ENCODE measurements at places on chromosomes 7 and 10.
A peak's percentile ranks its signal among the peaks of the same experiment; 100 is the strongest.

- no peak overlapping the region for H3K27ac ChIP-seq
- no peaks in the 10 kb centered on the region for H3K4me1 ChIP-seq
- H3K27me3 ChIP-seq: peaks cover 7% of the 10 kb centered on the region
- no peaks in the 10 kb centered on the region for H3K36me3 ChIP-seq
- no peak for DNase-seq
- no peak overlapping the region for H3K4me3 ChIP-seq
Observed at GRCh38 chr10:123703195-123703790, 37.1 kb downstream of the GPR26 start.

DNA sequence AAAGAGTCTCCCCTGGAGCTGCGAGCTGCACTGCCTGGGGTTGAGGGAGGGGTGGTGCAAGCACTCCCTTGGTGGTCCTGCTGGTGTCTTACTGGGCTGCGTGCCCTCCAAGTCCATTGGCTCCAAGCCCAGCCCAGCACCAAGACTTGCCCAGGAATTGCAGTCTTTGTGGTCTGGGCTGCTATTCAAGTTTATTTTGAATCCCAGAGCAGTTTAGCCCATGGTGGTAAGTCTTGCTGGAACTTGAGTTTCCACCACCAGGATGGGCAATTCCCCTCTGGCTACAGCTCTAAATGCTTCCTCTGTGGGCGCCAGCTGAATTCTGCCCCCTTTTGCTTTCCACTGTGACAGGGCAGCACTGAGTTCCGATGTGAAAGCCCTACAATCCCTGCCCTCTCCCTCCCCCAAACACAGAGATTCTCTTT is 25.1 kb downstream of the GALNT11 start:
- no peaks in the 10 kb centered on the region for H3K27me3 ChIP-seq
- no peak for DNase-seq
- H3K27ac ChIP-seq: no peak overlapping the region
- no peak overlapping the region for H3K4me3 ChIP-seq
- H3K4me1 ChIP-seq: peaks cover 25% of the 10 kb centered on the region

DNA sequence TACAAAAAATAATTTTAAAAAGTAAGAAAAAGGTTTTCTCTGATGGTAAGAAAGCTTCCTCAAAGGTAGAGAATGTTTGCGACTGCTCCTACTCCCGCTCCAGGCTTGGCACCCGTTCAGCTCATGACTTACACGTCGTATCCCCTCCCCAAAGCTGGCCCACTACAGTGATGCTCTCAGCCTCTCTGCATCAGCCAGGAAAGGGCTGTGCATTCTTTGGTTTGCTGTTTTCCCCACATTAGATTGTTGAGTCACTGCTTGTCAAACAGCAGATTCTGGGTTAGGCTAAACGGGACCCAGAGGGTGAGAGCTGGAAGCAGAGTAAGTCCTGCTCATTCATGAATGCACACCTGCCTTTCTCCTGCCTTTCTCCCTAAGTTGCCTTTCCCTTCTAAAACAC is 54.7 kb upstream of the NMT2 start:
- H3K36me3 ChIP-seq: peaks cover 8% of the 10 kb centered on the region
- no peak overlapping the region for H3K27ac ChIP-seq
- no peak for DNase-seq
- no peaks in the 10 kb centered on the region for H3K4me1 ChIP-seq

- peaks cover 7% of the 10 kb centered on the region for H3K27me3 ChIP-seq
- DNase-seq: no peak
- H3K27ac ChIP-seq: no peak overlapping the region
- H3K36me3 ChIP-seq: no peaks in the 10 kb centered on the region
- no peaks in the 10 kb centered on the region for H3K4me1 ChIP-seq
Observed at GRCh38 chr7:21084286-21084685, 297.6 kb upstream of the SP8 start.

- H3K4me1 ChIP-seq: peaks cover 28% of the 10 kb centered on the region
- H3K27ac ChIP-seq: peak overlapping the region; percentile 57
- no peak for DNase-seq
- peaks cover 2% of the 10 kb centered on the region for H3K36me3 ChIP-seq
- H3K4me3 ChIP-seq: no peak overlapping the region
Observed at GRCh38 chr7:158842486-158842885, 13.2 kb upstream of the ESYT2 start.

DNA sequence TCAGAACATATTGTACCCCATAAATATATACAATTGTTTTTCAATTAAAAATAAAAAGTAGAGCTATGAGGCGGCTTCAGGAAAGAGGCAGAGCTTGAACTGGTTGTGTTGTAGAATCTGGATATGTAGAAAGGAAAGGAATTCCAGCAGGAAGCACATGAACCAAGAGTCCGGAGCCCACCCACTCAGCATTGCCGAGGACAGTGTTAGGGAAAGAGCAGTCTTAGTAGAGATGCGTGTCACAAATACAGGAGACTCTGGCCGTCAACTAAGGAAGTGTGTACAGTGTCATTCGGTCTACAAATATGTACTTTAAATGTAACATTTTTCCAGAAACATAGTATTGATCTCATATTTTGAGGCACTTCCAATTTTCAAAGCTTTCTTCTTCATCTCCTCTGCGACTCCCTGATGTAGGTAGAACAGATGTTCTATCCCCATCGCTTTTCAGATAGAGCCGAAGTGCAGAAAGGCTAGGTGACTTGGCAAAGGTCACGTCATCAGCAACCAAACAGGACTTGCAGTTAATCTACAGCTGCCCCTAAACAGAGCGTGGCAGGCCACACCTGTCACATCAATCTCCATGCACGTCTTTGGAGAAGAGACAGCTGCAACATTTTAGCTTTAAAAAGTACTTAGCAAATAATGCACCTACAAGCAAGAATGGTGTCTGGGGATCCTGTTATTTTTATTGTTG is 25.3 kb upstream of the GJD4 start:
- no peak for DNase-seq
- H3K27me3 ChIP-seq: no peaks in the 10 kb centered on the region
- H3K27ac ChIP-seq: no peak overlapping the region

- no peak overlapping the region for H3K27ac ChIP-seq
- no peak overlapping the region for H3K4me3 ChIP-seq
- H3K36me3 ChIP-seq: no peaks in the 10 kb centered on the region
Observed at GRCh38 chr7:88091988-88092675, 127.7 kb downstream of the SRI start.

GRCh38 chr10:79375321-79376077 is 28.2 kb downstream of the PPIF start:
- H3K4me3 ChIP-seq: no peak overlapping the region
- H3K36me3 ChIP-seq: no peaks in the 10 kb centered on the region
- DNase-seq: peak; percentile 22
- H3K4me1 ChIP-seq: peaks cover 3% of the 10 kb centered on the region
- H3K27ac ChIP-seq: no peak overlapping the region
- no peaks in the 10 kb centered on the region for H3K27me3 ChIP-seq

GRCh38 chr7:5635461-5636445 is 145.7 kb downstream of the RNF216 start:
- no peak for DNase-seq
- H3K27ac ChIP-seq: no peak overlapping the region
- H3K4me3 ChIP-seq: no peak overlapping the region
- peaks cover 28% of the 10 kb centered on the region for H3K4me1 ChIP-seq
- H3K36me3 ChIP-seq: peaks cover 84% of the 10 kb centered on the region

- H3K36me3 ChIP-seq: no peaks in the 10 kb centered on the region
- peaks cover 7% of the 10 kb centered on the region for H3K27me3 ChIP-seq
- H3K4me1 ChIP-seq: no peaks in the 10 kb centered on the region
- no peak for DNase-seq
- H3K4me3 ChIP-seq: no peak overlapping the region
Observed at GRCh38 chr7:132333301-132333700, 243.0 kb downstream of the PLXNA4 start.

GRCh38 chr10:93126483-93127052 is 52.9 kb downstream of the CYP26A1 start:
- H3K4me1 ChIP-seq: peaks cover 27% of the 10 kb centered on the region
- H3K36me3 ChIP-seq: peaks cover 7% of the 10 kb centered on the region
- no peak overlapping the region for H3K4me3 ChIP-seq
- no peak for DNase-seq

- H3K4me1 ChIP-seq: peaks cover 5% of the 10 kb centered on the region
- DNase-seq: no peak
- H3K36me3 ChIP-seq: peaks cover 8% of the 10 kb centered on the region
Observed at GRCh38 chr7:131250331-131250730, 77.3 kb upstream of the MKLN1 start.

Data from activated T-cell treated with anti-CD3 and anti-CD28 coated beads, Interleukin-2, amount 50 U/mL, for 24 hours (primary cell).